ENCODE measurements at places on chromosomes 11 and 22.

- DNase-seq = no peak
These were observed 6.0 kb upstream of the KCNJ4 start for GRCh38 chr22:38461057-38461413.

DNA sequence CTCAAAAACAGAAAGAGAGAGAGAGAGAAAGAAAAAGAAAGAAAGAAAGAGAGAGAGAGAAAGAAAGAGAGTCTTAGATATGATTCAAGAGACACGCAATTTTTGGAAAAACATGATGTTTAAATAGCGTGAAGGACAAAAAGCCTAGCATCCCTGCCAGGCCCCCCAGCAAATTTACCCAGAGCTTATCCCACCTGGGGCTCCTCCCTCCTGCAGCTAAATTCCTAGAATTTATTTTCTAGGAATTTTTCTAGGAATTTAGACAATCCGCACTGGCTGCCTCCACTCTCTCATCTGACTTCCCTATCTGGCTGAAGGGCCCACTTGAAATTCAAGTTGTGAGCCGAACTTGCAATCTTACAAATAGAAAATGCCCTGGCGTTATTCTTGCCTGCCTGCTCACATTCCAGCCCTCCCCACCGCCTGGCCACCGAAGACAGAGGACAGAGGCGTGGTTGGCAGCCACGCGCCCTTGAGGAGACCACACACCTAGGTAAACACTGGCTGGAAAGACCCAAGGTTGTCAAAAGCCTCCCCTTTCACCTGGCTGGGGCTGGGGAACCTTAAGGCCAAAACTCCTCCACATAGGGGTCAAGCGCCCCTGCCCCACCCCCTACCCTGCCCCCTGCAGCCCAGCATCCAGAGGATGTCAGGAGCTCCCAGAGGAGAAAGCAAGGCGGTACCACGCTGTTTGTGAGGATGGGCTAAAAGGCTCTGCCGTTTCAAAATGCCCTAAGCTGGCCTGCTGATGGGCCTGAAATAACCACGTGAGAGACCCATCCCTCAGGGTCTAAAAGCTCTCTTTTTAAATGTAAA lies 42.2 kb downstream of the AHNAK start:
- no peak for DNase-seq

DNA sequence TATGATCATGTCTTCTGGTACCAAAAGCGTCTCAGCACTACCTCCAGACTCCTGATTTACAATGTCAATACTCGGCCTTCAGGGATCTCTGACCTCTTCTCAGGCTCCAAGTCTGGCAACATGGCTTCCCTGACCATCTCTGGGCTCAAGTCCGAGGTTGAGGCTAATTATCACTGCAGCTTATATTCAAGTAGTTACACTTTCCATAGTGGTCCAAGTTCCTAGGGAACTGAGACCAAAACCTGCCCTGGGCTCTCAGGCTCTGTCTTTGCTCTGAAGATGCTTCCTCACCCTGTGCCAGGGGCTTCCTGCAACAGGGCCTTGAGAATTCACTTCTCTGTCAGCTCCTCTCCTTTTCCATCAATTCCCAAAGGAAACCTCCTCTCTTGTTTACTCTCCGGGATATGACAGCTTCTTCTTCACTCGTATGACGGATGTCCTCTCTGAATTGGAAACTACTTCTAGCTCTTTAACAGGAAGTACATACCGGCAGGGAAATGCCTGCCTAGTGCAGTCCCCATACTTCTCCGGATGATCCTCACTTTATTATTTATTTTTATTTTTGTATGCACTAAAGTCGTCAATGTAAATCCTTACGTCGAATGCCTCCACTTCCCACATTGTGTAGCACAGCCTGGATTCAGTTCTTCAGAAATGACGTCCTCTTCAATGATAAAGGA lies 29.6 kb upstream of the PRAME start:
- no peak for DNase-seq

- no peak for DNase-seq
These were observed 101.6 kb downstream of the CCDC81 start for GRCh38 chr11:86476109-86476861.

- DNase-seq = no peak
These were observed 515.7 kb downstream of the BUD13 start for GRCh38 chr11:116257092-116257491.

DNA sequence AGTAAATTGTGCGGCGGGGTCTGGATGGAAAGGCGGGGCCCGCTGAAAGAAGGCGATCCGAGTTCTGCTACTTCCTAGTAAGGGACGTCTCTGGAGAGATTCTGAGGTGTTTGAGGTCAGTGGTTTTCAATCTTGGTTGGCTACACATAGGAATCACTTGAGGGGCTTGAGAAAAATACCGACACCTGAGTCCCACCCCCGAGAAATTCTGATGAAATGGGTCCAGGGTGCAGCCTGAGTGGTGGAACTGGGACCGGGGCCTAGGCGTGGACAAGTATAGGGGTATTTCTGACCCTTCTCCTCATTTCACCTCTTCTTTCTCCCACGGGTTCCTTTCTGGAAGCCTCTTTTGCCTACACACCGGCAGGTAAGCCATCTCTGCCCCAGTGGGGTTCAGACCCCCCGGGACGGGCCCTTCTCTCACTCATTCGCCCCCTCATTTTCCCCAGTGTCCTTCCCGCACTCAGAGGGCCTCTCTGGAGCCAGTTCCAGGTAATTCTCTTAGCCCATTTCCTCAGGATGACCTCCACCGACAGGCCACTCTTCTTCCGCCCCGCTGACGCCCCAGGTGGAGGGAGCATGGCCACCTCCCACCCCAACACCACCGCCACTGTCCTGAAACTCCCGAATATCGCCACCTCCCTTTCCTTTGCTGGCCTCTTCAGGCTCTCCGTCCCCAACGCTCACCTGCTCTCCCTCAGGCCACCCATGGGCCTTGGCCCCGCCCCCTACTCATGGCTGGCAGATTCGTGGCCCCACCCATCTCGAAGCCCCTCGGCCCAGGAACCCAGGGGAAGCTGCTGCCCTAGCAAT lies 11.8 kb downstream of the ROBO3 start:
- DNase-seq = no peak

DNA sequence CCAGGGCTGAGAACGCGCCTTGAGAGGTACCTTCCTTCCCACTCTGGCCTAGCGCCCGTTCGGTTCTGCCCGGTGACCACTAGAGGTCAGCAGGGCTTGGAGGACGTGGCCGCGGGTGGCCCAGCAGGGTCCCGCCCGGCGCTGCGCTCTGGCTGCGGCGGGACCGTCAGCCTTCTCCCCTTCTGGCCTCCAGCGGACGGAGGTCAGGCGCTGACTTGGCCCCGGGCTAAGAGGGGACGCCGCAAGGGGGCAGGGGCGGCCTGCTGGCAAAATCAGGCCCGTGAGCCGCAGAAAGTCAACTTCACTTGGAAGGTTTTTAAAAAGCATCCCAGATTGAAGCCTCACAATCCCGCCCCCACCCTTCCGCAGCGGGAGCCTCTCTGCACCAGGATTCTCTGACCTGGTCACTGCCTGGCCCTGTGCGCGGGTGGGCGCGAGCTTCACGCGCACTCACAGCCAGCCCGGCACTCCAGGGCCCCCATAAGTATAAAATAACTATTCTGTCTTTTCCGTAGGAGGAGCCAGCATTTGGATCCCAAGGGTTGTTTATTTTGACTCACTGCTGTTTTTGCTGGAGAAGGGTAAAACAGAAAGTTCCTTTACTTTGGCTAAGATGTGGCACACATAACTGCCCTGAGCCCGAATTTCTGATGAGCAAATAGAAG lies 23.2 kb upstream of the ZBTB16 start:
- peak; percentile 43 for DNase-seq

DNA sequence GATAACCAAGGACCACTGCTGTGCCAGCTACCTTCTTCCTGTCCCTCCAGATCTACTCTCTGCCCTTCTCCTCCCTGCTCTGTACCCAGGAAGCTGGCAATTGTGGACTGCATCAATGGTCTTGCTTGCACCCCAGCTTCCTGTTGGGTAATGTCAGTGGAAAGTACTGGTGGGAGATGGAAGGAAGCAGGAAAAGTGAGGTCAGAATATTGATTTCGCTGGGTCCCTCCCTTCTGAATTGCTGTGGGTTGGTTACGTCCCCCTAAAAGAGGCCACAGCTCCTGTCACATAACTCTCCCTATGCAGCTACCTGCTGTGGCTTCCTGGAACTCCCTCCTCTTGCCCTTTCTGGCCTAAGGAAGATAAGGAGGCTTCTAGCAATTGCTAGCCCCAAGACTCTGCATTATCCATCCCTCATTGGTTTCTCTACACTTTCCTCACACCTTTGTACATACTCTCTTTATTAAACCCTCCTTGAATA lies 81.2 kb downstream of the RASSF10 start:
- DNase-seq = no peak

- no peak for DNase-seq
These were observed 72.4 kb upstream of the ISX start for GRCh38 chr22:34993548-34993947.

DNA sequence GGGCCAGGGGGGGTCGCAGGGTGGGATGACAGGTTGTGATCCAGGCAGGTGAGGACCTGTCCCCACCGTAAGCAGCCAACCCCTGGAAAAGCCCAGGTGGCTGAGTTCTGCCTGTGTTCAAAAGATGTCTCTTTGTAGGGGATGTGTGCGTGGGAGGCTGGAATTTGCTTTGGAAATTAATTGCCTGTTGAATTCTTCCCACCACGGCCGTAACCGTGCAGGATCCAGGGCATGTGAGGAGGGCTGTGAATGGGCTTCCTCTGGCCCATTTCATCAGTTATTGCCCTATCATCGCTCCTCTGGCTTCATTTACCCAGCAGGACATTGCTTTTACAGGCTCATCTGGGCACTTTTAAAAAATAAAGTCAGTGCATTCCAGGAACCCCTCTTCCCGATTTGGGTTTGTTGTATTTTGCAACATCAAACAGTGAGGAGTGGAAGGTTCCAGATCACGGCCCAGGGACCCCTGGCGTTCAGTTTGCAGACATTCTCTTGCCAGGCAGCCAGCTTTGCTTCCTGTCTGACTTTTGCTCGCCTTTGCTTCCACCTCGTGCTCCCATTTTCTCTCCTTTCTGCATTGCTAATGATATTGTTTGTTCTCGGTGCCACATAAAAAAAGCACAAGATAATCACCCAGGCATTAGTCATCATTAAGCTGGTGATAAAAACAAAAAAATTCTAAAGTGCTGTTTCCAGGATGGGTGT lies 1306.6 kb downstream of the BRD1 start:
- no peak for DNase-seq

- no peak for DNase-seq
These were observed 13.3 kb upstream of the PAX6 start for GRCh38 chr11:31824332-31824878.

DNA sequence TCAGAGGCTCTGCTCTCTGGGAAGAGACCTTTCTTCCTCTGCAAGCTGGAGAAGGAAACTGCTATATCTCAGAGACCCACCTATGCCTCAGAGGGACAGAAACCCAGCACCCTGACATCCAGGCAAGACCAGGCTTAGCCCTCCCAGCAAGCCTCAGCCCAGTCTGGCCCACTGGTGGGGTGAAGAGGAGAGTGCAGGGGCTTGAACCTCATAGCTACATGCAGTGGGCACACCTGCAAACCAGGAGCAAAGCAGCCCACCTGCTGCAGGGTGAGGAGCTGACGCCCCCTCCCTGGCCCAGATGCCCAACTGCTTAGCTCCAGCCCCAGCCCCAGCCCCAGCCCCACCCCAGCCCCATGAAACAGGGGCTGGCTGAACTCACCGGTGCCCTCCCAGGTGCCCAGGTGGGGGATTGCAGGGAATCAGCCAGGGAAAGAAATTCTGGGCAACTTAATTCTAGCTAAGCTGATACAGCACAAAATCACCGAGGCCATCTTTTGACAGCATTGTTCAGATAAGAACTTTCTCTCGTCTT lies 246.8 kb downstream of the BUD13 start:
- no peak for DNase-seq

GRCh38 chr11:62851807-62852522 lies 12.6 kb upstream of the WDR74 start:
- no peak for DNase-seq

- peak; percentile 92 for DNase-seq
These were observed at the start of gene SNX19 for GRCh38 chr11:130916238-130916855. Gene SNX19 (minus strand): TSS chr11:130916479. CDS start chr11:130915939, 540 bp downstream.

DNA sequence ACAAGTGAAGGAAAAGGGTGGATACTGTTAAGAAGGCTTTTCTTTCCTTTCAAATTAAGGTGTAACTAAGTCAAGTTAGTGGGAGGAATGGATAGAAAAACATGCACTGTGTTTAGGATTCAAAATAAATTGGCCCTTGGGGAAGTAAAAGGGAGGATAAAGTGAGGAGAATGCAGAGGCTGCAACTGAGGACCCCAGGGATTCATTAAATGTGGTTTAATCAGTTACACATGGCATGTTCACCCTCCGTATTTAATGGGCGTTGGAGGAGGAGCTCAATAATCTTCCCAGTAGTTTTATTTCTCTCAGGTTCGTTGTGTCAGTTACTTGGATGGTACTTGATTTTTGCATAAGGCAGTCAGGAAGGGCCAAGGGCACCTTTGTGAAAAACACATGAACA lies 966.3 kb downstream of the JRKL start:
- DNase-seq = no peak

- DNase-seq = no peak
These were observed 48.9 kb downstream of the FAR1 start for GRCh38 chr11:13717331-13717730.

- no peak for DNase-seq
These were observed 960.7 kb upstream of the RAG2 start for GRCh38 chr11:37558619-37559210.

DNA sequence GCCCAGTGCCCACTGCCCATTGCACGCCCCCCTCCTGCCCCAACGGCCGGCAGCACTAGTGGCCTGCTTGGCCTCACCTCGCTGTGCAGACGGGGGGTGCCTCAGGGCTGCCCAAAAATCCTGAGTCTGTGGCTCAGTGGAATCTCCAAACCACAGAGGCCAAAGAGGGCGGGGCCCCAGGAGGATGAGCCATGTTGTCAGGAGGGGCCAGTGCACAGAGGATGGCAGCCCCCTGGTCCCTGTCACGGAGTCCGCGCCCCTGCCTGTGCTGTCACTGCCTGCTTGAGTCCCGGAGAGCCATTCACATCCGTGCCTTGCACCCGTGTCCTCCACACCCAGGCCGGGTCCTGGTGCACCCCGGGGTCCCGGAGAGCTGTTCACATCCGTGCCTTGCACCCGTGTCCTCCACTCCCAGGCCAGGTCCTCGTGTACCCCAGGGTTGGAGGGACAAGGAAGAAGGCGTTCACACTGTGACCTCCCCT lies 36.4 kb upstream of the MUC5AC start:
- DNase-seq = no peak

- no peak for DNase-seq
These were observed 2.6 kb downstream of the ANKRD13D start for GRCh38 chr11:67291481-67292381.

GRCh38 chr11:61900251-61900650 lies 8.9 kb upstream of the FADS3 start:
- DNase-seq = no peak

GRCh38 chr22:27144321-27144720 lies 486.9 kb downstream of the MIAT start:
- DNase-seq = no peak

GRCh38 chr22:40289991-40290459 lies 56.3 kb upstream of the ADSL start:
- DNase-seq = peak; percentile 68

All from activated CD4-positive, alpha-beta T cell treated with anti-CD3 and anti-CD28 coated beads, Interleukin-2, Interleukin-4, amounts not matched to agents 100 ng/mL and 50 ng/mL, durations not matched to agents 16 hours and 8 hours (primary cell).